Panc1 (cell line): ENCODE measurements at places on chromosomes 2 and 18. TPM values are rescaled to one million over a fixed set of nuclear protein-coding genes. Genes with fewer than 3 reads are reported as not detected.

TEKT4 gene
- total RNA-seq, result 0.26 TPM

ABHD1 gene
- 0.46 TPM for total RNA-seq

TSPYL6 gene
- not detected for total RNA-seq

DNA sequence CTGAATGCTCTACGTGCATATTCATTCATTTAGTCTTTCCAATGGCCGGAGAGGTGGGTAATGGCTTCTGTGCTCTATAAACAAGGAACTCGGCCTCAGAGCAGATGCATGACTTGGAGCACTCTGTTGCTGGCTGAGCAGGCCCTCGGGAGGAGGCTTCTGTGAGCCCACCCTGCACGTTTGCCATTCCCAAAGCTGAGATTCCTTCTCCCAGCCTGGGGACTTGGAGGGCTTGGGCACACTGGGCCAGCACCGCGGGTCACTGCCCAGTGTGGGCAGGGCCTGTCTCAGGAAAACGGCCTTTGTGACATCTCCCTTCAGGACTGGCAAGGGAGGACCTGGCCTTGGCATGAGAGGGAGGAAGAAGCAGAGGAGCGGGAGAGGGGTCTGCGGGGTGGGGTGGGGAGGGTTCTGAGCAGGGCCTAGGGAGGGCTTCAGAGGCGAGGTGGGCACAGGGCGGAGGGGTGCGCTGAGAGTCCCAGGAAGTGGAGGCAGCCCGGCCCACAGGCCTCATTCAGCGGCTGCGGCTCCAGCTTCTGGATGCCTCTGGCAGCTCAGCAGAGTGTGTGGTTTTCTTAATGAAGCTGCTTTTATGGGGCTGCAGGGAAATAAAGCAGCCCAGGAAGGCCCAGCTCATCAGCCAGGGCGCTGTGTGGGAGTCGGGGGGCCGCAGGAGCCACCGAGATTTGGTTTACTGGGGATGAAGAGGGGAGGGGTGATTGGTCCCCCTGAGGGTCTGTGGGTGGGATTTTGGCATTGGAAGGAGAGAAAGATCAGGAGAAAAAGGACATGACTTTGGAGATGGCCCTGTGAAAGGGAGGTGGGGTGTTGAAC lies 51.7 kb upstream of the OTOF start:
- no peak for DNase-seq
- H3K27me3 ChIP-seq, result no peaks in the 10 kb centered on the region; the same call in none of the 2 replicates
- H3K4me3 ChIP-seq, result no peak overlapping the region

DNA sequence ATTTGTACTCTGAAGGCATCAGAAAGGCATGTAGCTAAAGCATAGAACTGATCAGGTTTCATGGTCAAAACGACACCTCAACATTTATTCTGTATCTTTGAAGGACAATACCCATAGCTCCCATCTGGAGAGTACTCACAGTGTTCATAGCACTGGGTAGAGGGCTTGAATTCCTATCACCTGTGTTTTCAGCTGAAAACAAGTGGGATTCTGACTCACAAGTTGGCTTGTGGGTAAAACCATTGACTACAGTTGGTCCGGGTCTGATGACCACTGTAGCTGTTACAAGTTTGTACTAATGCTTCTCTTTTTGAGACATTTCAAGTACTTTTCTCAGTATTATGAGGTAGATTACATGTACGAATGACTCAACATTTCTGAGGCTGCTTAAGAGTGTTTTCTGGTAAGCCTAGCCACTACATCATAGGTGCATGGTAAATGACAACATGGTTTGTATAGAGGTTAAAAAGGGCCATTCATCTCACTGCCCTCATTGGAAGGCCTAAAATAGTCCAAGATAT lies 68.6 kb upstream of the PELI1 start:
- no peaks in the 10 kb centered on the region for H3K36me3 ChIP-seq
- no peak overlapping the region for H3K4me3 ChIP-seq
- H3K4me1 ChIP-seq, result no peaks in the 10 kb centered on the region
- DNase-seq, result no peak
- no peak overlapping the region for H3K27ac ChIP-seq

DNA sequence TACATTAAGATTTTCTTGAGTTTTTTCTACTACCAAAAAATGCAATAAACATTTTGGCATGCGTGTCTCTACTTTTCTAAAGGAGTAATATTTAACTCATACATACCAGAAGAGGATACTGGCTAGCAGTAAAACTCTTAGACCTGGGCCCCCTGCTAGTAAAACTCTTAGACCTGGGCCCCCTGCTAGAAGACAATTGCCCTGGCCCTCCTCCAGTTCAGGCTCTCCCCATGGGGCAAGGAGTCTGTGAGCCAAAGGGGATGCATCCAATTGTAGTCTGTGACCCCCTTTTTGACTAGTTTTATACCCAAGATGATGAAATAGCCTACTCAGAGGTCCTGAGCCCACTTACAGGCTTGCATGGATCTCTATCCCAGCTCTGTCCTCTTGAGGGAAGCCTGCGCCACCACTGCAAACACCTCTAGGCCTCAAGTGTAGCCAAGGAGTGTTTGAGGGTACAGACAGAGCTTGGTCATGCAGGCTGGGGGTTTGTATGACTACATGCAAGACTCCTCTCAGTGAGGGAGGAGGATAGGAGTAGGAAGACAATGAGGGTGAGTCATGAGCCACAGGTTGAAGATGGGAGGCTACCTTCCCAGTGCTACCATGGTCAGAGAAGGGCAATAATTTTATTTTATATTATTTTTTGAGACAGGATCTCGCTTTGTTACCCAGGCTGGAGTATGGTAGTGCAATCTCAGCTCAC lies 45.2 kb upstream of the PGAP1 start:
- H3K4me1 ChIP-seq, result no peaks in the 10 kb centered on the region
- H3K4me3 ChIP-seq, result no peak overlapping the region
- no peak for DNase-seq
